T-helper 1 cell (primary cell): ENCODE measurements at places on chromosomes 7 and 10.

DNA sequence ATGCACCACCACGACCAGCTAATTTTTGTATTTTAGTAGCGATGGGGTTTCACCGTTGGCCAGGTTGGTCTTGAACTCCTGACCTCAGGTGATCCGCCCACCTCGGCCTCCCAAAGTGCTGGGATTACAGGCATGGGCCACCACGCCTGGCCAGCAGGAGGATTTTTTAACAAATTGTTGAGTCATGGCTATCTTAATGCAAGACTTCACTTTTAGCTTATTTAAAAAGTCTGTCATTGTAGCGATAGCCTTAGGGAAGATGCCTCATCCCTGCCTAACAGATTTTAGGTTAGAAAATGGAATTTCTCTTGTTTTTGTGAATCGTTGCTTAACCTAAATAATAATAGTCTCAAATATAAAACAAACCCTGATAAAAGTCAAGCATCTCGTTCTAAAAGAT is 35.5 kb downstream of the PPP2R2D start:
- DNase-seq = no peak

GRCh38 chr7:108205311-108205710 is 75.2 kb upstream of the LAMB4 start:
- DNase-seq = no peak

GRCh38 chr10:49359349-49360270 is 36.3 kb downstream of the DRGX start:
- no peak for DNase-seq

DNA sequence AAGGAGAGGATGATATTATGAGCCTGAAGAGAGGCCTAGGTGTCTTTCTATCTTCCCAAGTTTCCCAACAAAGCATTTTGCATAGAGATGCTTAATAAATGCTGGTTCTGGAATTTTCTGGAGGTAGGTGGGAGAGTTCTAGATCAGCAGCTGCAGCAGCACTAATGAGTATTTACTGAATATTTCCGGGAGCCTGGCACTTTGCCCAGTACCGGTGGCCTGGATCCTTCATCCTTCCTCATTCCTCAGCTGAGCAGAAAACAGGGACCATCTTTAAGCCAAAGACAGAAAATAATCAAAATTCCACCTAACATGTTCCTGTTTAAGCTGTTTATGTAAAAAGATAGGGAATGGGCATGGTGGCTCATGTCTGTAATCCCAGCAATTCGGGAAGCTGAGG is 813.2 kb upstream of the AUTS2 start:
- no peak for DNase-seq

- no peak for DNase-seq
Observed at GRCh38 chr10:131982185-131982756, 548 bp upstream of the BNIP3 start.

- DNase-seq = no peak
Observed at GRCh38 chr10:102814453-102814871, 22.8 kb downstream of the CYP17A1 start.

- DNase-seq = no peak
Observed at GRCh38 chr7:104973909-104974415, 40.0 kb upstream of the KMT2E start.

DNA sequence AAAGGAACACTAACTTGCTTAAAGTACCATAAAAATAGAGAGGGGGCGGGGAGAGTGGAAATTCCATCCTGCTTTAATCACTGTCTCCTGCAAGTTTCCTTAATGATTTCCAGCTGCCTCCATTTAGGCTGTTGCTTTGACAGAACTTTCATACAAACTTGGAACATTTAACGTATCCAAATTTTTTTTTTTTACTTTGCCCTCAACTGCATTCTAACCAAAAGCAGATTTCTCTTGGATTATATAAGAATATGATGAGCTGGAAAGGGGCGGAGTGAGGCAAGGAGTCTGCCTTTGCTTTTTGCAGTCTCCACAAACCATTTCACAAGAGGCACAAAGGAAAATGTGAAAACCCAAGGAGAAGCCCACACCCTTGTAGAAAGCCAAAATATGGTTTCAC is 46.6 kb upstream of the COL1A2 start:
- DNase-seq = no peak
